ENCODE measurements at places on chromosomes 5 and 9.

DNA sequence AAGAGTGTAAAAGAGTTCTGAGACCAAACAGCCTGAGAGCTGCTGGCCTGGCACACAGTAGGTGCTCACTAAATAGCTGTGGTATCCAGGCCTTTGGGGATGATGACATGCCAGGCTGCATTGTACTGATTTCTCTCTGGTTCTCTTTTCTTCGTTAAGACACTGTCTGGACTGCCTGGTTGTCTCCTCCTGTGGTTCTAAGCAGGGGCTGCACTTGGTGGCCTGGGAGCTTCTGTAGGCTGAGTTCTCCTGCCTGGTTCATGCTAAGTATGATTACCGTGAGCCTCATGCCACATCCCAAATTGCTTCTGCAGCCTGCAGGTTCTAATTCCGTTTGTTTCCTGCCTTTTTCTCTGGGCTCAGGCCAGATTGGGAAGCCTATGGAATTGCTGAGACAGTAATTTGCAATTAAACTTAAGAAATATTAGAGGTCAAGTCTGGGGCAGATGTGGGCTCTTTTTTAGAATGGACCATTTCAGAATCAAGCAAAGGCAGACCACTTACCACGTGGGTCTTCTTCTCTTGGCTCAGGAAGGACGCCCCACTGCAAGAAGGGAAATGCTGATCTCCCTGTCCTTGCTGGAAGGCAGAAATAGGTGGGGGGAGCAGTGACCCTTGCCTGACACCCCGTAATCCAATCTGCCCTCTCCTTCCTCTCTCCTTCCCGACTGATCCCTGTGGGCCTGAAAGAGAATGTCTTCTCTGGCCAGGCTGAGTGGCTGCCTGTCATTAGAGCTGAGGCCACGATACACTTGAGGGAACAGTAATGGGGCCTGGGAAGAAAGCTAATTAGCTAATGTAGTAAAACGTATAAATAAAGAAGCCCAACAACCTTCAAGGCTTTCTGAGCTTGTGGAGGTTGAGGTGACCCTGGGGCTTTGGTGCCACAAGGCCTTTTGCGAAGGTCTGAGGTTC, 21.9 kb upstream of the BOD1 start:
- DNase-seq, result no peak

DNA sequence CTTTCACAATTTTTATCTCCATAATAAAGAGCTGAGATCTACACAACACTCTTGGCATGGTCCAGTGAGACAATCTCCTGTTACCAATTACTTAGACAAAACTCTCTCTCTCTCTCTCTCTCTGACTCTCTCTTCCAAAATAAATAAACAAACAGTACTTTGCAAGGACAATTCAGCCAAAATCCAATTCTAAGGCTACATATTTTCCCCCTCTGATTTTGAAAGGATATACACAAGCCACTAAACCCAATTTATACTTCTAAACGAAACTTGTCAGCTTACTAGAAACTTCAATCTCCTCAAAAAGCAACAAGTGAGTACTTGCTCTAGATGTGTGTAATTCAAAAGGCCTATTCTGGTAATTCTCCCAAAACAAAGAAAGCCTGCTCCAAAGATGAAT, 26.3 kb upstream of the TNPO1 start:
- no peak for DNase-seq

DNA sequence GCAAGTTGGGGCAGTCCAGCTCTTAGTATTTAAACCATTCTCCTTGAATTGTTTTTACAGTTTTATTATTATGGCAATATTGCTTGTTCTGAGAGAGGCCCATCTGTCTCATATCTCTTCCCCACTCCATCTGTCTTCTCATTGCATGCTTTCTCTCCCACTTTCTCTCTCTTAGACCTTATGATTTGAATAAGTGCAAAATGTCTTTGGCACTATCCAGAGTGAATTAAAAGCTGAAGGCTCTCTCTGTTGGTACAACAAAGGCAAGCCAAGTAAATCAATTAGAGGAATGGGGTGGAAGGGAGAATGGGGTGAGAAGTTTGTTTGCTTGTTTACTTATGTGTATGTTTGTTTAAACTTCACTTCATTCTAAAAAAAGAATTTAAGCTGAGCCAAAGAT, 195.3 kb upstream of the RFX3 start:
- DNase-seq, result no peak

DNA sequence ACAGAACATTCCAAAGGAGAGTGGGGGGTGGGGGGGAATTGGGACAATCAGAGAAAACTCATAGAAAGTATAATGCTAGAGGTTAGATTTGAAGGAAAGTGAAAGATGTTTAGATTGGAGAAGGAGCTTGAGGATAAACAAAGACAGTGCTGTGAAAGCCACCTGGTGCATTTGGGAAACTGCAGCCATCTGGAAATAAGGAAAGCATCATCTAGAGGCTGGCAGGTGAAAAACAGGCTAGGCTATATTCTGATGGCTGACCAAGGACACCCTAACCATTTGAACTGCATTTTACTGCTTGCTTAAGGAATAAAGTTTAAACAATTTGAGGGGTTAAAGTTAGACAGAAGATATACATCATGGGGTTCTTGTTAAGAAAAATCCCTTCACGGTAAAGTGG, 296.4 kb downstream of the CETN3 start:
- no peak for DNase-seq

DNA sequence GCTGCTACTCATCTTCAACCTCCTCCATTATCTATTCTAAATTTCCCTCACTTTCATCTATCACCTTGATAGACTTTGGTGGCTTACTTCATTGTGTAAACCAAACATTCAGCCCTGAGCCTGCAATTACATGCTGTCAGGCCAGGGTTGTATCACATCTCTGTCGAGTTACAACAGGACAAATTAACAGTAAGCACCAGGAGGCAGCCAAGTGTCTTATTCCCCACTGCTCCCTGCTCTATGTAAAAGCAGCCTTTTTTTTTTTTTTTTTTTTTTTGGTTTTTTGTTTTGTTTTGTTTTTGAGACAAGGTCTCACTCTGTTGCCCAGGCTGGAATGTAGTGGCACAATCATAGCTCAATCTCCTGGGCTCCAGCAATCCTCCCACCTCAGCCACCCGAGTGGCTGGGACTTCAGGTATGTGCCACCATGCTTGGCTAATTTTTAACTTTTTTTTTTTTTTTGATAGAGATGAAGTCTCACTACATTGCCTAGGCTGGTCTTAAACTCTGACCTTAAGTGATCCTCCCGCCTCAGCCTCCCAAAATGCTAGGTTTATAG, 15.2 kb upstream of the ZCCHC9 start:
- DNase-seq, result no peak

DNA sequence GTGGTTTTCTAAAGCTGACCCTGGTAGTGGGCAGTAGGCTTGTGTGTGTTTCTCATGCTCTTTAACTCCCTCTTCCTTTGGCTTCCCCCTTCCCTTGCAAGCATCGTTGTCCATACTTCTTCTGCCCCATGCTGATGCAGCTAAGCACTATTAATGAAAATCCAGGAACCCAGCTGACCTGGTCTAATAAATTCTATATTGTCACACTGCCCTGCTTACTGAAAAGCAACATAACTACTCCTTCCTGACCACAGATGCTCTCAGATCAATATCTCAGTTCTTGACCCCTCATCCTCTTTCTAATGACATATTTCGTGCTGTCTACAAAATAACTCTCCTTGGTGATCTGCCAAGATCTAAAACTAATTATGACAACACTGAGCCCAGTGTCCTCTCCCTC, 405.5 kb downstream of the EFNA5 start:
- no peak for DNase-seq

DNA sequence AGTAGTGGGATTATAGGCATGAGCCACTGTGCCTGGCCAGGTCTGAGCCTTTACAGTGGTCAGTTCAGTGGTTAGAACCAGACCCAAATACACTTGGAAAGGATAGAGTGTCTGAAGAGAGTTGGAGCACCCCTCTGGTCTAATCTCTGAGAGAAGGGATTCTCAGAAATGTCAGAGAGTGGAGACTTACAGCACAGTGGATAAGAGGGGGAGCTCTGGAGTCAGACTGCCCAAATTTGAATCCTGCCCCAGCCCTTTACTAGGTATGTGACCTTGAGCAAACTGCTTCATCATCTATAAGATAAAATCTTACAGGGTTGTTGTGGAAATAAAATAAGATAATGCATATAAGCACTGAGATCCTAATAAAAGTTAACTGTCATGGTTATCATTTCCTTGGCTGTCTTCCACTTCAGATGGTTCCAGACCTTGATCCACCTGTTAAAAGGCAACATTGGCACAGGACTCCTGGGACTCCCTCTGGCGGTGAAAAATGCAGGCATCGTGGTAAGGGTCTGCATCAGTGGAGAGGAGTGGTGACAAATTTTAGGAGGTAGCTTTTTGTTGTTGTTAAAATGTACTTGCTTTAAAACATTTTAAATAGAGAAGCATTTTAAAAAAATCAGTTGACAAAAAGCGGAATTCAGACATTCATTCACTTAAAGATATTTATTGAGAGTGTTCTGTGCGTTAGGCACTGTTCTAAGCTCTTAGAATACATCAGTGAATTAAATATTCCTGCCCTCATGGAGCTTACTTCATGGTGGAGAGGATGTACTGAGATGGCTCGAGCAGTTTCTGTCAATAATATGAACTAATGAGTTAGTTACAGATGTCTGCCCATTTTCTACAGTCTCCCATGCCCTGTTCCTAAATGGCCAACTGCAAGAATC, 16.0 kb downstream of the SLC36A1 start:
- no peak for DNase-seq

GRCh38 chr5:135005076-135005475, 29.0 kb downstream of the PITX1 start:
- DNase-seq, result no peak

All from activated naive CD8-positive, alpha-beta T cell treated with anti-CD3 and anti-CD28 coated beads, Interleukin-2, amount 50 U/mL, for 16 hours (primary cell).